ENCODE measurements at places on chromosomes 13 and 19. TPM values are rescaled to one million over a fixed set of nuclear protein-coding genes. Genes with fewer than 3 reads are reported as not detected.

The GFY gene
- not detected for total RNA-seq

DNA sequence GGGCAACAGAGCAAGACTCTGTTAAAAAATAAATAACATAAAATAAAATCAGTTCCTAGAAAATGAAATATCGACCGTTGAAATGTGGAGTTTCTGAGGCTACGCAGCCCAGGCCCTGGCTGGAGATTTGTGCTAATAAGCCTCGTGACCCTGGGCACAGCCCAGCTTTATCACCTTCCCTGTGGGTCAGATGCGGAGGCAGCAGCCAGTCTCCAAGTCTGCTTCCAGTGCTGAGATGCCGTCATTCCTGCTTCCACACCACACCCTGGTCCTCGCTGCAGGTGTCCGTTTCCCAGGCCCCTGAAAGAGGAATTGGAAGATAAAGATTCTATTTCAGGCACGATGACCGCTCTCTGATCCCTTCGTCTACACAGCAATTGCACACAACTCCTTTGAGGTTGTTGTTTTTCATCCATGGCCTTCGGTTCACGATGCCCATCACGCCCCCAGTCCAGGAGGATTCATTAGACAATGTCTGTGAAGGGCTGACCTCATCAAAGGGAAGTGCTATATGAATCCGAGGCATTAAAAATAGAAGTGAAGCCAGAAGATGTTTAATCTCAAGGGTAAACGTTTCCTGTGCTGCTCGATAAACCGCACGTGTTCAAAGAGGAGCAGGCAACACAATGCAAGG lies 48.3 kb upstream of the ATP11A start:
- no peak for DNase-seq
- H3K36me3 ChIP-seq: no peaks in the 10 kb centered on the region
- no peaks in the 10 kb centered on the region for H3K4me1 ChIP-seq
- no peak overlapping the region for H3K27ac ChIP-seq

- no peak overlapping the region for H3K4me3 ChIP-seq
- no peaks in the 10 kb centered on the region for H3K4me1 ChIP-seq
- H3K36me3 ChIP-seq: no peaks in the 10 kb centered on the region
- DNase-seq: no peak
- no peaks in the 10 kb centered on the region for H3K27me3 ChIP-seq
- H3K27ac ChIP-seq: no peak overlapping the region
Observed at GRCh38 chr13:83677985-83678384, 204.3 kb downstream of the SLITRK1 start.

DNA sequence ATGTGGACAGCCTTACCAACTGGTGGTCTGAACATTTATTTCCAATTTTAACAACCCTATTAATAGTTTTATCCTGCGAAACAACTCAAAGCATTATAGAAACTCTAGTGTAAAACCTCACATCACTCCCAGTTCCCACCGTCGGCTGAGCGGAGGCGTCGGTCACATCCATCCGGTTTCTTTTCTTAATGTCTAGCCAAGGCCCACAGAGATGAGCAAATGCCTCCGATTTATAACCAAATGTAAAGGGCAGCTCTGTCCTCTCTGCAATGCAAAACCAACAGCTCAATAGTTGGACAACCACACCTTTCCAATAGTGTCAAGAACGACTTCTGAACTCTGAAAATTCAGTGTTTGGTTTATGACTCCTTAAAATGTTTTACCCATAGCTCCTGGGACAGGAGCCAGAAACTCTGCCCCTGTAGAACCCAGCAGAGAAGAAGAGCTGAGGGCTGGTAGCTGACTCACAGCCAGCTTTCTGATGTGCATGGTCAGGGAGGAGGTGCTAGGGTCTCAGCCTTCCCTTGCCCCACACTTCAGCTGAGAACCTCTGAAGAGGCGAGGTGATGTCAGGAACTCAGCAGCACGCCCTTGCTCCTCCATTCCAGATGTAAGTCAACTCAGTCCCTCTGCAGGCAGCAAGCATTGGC lies 90.2 kb upstream of the UQCRFS1 start:
- no peaks in the 10 kb centered on the region for H3K36me3 ChIP-seq
- H3K4me3 ChIP-seq: no peak overlapping the region
- no peaks in the 10 kb centered on the region for H3K4me1 ChIP-seq

DNA sequence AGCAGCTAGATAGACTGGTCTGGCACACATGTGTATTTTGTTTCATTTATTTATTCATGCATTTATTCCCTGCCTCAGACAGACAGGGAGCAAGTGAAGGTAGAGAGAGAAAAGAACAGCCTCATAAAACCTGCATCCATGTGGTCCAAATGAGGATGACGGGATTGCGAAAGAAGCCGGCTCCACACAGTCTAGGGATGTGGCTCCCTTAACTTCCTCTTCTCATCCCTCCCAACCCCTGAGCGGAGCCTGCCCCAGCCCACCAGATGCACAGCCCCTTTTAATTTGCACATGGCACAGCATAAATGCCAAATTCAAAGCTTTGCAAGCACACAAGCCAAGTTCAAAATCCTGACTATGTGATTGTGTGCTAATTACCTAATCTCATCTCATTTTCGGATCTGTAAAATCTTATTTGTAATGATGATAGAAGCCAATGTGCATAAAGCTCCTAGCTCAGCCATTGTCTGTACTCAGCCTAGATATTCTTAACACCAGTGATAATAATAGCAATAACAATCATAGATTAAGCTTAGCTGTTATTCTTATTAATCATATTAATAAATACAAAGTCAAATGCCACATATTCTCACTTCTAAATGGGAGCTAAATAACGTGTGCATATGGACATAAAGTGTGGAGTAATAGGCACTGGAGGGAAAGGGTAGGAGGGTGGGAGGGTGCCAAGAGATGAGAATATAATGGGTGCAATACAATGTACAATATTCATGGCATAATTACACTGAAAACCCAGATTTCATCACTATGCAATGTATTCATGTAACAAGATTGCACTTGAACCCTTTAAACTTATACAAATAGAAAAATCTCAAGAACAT lies 156.3 kb downstream of the DCT start:
- no peak overlapping the region for H3K27ac ChIP-seq
- H3K27me3 ChIP-seq: no peaks in the 10 kb centered on the region
- H3K4me3 ChIP-seq: no peak overlapping the region
- H3K4me1 ChIP-seq: no peaks in the 10 kb centered on the region
- no peak for DNase-seq
- no peaks in the 10 kb centered on the region for H3K36me3 ChIP-seq

The STAP2 gene
- 197 TPM for total RNA-seq

The TUBB4A gene
- total RNA-seq: 1.4 TPM

GRCh38 chr13:39881887-39882286 lies 226.4 kb downstream of the COG6 start:
- no peaks in the 10 kb centered on the region for H3K36me3 ChIP-seq
- no peaks in the 10 kb centered on the region for H3K27me3 ChIP-seq
- no peaks in the 10 kb centered on the region for H3K4me1 ChIP-seq
- H3K27ac ChIP-seq: no peak overlapping the region
- no peak overlapping the region for H3K4me3 ChIP-seq
- DNase-seq: no peak

The STOML3 gene
- total RNA-seq: not detected

Measured in colonic mucosa (tissue), 4 donors.